ENCODE measurements at places on chromosomes 2 and 18.

- DNase-seq: no peak
These were observed 293.9 kb upstream of the ERBB4 start for GRCh38 chr2:212832211-212833195.

GRCh38 chr2:26401739-26402541 is at the start of gene DRC1:
Gene DRC1, plus strand, starts transcription at chr2:26401920. Its CDS starts 70 bp downstream, at chr2:26401990.
- DNase-seq: peak; percentile 47

- no peak for DNase-seq
These were observed 125.6 kb upstream of the CELF4 start for GRCh38 chr18:37691162-37691561.

DNA sequence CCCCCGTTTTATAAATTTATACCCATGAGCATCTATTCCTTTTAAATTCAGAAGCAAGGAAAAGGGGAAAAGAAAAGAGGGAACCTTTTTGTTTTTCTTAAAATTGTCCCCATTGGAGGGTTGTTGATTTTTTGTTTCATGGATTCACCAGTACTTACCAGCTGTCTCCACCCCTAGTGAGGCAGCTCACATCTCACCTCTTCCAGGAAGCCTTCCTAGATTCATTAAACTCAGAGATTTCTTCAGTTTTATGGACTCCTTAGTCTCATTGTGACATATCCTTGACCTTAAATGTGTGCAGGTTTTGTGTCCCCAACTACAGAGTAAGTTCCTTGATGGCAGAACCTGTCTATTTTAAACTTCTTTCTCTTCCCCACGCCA is 35.9 kb downstream of the EFR3B start:
- no peak for DNase-seq

GRCh38 chr2:45786836-45787357 is 135.4 kb downstream of the PRKCE start:
- DNase-seq: no peak

DNA sequence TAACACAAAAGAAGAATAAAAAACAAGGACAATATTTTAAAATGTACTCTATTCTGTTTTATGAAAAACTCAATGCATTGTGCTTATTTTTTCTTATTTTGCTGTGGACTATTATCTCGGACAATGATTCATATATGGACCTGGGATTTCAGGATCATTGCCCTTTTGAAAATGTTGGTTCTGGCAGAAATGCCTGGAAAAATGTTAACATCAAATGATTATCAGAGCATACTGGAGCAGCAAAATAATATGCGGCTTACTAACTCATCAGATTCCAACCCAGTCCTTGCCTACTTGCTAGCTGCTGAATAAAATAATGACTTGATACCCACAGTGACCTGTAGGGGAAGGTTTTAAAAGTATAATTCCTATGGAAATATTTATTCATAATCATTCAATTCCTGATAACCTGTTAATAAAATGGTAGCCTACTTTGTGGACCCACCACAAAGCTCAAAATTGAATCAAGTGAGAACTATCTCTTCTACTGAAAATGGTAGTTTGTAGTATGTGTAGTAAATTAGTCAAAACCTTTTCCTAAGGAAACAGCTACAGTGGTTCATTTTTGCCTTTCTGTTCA is 117.4 kb downstream of the NEB start:
- no peak for DNase-seq

DNA sequence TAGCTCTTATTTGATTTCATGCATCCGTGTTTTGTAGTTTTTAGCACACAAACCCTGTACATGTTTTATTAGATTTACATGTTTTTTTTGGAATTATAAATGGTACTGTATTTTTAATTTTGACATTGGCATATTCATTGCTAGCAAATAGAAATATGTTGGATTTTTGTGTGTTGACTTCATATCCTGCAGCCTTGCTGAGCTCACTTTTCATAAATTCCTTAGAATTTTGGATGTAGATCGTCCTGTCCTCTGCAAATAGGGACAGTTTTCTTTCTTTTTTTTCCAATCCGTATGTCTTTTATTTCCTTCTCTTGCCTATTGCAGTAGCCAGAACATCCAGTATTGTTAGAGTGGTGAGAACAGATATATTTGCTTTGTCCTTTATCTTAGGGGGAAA is 46.7 kb upstream of the GPR17 start:
- DNase-seq: no peak

DNA sequence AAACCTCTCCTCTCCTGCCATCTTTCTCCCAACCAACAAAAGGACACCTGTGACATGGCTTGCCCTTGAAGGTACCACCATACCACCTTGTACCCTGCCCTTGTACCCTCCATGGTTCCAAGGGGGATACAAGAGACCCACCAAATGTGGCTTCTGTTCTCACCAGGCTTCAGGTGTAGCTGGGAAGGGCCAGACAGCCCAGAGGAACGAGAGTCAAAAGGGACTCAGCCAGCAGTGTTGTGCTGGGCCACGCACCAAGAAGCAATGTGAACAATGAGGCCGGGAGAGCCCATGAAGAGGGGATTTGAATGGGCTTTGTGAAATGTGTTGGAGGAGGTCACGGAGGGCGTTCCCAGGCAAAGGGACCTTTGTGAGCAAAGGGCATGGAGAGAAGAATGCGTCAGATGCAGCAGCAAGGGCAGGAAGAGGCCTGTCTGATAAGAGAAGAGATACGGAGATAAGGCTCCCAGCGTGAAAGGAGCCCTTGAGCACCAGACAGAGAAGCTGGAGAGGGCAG is 48.6 kb downstream of the PLB1 start:
- DNase-seq: no peak

GRCh38 chr2:9758741-9759140 is 84.5 kb upstream of the TAF1B start:
- no peak for DNase-seq

GRCh38 chr2:192060161-192060560 is 134.6 kb downstream of the TMEFF2 start:
- DNase-seq: no peak

- no peak for DNase-seq
These were observed 9.4 kb downstream of the ABCG8 start for GRCh38 chr2:43848214-43848613.

GRCh38 chr2:163182764-163183354 is 344.3 kb upstream of the KCNH7 start:
- DNase-seq: peak; percentile 52

DNA sequence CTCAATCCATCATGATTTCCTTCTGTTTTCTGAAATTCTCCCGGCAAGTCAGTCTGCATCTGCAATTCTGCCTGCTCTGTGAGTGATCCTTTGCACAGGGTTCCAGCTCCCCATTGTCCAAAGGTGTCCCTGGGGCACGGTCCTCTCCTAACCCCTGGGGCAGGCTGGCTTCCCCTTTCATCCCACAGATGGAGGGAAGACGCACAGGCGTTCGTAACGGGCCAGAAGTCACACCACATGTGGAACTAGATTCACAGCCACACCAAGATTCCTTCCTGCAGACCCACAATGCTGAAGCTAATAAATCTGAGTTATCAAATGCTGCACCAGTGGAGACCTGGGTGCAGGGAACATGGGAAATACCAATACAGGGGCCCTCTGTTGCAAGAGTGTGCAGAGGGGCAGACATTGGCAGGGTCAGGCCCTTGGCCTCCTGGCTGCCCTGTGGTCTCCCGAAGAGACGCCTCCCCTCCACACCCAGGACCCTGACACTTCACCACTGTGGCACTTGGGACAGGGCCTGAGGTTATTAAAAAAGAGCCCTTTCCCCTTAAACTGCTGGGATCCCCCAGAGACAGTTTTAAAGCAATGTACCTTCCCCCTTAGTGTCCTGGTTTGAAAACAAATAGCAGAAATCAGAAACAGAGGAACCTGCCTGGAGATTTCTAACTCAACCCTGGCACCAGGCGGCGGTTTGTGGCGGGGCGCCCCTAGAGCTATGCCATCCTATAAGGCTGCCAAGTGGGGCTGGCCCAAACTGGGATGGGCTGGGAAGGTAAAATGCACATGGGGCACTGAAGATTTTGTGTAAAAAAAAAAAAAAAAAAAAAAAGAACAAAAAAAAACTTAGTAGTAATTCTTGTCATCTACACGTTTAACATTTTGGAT is 15.4 kb downstream of the ZNF516 start:
- no peak for DNase-seq

GRCh38 chr2:86488561-86489250 is 47.5 kb downstream of the KDM3A start:
- DNase-seq: no peak

- no peak for DNase-seq
These were observed 12.3 kb downstream of the FBLN7 start for GRCh38 chr2:112150447-112150846.

DNA sequence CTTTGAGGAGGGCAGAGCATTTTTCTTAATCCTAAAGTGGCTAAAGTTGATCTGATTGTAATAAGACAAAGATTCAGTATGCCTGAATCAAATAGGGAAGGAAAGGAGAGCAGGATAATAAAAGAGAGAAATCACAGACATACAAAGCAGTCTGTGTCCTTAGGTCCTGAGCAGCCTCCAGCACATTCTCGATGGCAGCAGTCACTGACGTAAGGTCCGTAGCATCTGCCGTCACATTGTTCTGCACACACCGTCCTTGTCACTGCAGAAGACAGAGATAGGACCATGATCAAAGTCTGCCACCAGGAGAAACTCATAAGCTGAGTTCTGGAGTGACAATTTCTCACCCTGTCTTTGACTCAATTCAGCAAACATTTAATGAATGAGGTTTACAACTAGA is 813.7 kb downstream of the ERBB4 start:
- DNase-seq: no peak

DNA sequence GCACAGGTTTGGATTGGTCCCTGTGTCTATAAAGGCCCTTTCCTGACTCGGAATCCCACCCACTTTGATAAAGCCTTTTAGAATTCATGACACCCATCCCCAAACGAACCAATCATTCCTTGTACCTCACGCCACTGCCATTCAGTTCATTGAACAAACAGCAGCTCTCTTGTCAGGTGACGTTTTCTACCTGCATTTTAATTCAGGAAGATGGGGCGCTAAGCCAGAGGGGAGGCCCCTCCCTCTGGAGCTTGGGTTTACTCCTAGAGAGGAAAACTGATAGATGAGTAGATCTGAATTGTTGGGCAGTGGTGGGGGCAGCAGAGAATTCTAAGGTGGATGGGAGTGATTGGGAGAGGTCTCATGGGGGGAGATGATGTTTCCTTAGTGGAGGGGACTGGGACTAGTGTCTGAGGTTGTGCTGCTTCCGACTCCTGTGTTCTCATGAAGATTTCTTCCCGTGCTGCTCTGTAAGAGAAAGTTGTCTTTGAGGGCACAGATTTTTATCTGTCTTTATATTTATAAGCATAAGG is 9.6 kb downstream of the RRM2 start:
- no peak for DNase-seq

DNA sequence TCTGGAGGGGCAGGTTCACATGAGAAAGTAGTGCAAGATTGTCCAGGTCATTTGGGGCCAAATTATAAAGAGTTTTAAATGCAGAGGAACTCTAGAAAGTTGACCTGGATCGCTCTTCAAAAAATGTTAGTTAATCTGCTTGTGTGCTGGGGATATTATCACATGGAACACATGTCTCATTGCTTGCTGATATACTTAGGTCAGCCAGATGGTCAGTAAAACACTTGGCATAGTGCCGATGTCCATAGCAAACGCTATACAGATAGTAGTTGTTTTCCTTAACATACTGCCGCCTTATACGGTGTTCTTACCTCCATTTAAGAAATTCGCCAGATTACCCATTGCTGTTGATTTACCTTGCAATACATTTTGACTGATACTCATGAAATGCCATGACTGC is 103.4 kb upstream of the CWC22 start:
- DNase-seq: no peak

- no peak for DNase-seq
These were observed 195.6 kb upstream of the COPS8 start for GRCh38 chr2:236889791-236890704.

DNA sequence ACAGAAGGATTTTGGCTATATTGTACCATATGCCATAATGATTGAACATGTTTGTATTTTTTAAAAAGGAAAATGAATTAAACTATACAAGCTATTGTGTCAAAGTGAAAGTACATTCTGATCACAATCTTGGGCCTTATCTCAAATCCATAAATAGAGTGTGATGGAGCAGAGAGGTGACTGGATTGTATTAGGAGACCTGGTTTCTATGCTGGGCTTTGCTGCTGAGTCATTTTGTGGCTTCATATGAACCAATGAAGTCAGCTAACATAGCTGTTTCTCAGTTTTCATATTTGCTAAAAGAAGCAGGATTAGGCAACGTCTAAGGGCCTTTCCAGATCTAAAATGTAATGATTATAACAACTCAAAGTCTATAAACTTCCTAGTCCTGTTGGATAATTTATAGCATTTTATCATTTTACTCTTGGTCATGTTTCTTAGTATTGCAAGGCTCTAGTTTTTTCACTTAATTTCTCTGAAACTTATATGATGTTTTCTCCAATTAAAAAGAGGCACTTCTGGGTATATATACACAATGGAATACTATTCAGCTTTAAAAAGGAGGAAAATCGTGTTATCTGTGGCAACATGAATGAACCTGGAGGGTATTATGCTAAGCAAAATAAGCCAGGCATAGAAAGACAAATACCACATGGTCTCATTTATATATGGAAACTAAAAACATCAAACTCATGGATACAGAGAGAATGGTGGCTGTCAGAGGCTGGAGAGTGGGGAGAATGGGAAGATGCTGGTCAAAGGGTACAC is 112.3 kb downstream of the MEP1B start:
- no peak for DNase-seq

DNA sequence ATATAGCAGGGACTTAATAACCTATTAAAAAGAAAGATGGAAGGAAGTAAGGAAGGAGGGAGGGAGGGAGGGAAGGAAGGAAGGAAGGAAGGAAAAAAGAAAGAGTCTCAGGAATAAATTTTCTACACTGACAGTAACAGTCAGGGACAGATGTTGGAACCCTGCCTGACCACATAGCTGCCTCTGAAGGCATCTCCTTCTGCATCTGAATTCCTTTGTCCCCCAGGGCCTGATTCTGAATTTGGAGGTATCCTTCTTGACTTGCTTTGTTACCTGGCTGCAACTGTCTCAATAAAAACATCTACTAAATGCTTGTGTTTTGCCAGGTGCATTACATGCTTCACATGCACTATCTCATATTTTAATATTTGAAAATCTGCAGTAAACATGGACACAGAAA is 17.4 kb upstream of the LRATD1 start:
- no peak for DNase-seq

DNA sequence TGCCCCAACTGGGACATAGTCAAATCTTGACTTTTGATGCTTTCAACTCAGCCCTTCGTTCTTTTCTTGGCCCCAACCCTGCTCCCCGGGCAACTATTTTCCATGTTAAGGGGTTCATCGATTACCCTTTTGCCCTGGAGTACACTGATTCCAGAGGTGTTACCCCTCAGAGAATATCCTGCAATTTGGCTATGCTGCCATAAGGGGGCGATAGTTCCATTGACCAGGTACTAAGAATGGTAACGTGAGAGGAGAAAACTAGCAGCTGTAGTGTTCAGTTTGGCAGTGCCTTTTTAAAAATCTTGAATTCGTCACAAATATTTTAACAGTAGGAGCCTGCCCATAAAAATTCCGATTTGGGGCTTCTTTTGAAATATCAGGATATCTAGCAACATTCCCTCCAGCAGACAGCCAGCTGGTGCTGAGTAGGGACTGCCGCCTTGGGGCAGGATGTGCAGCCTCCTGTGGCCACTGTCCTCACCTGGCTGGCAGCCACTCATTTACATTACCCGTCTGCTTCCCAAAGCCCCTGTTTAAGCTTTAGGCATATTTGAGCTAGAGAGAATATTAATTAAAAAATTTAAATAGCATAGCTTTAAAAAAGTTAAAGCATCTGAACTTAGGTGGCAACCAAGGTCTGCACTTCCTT is 146.3 kb upstream of the SKOR2 start:
- DNase-seq: no peak

All from NCI-H1105 treated with DMSO at 0.1 percent for 48 hours (cell line).